Stimulated activated CD4-positive, alpha-beta T cell treated with anti-CD3 and anti-CD28 coated beads, Interleukin-12 subunit alpha, Interleukin-12 subunit beta, amount 100 ng/mL, for 24 hours (primary cell): ENCODE measurements at places on chromosomes 7 and 10.

DNA sequence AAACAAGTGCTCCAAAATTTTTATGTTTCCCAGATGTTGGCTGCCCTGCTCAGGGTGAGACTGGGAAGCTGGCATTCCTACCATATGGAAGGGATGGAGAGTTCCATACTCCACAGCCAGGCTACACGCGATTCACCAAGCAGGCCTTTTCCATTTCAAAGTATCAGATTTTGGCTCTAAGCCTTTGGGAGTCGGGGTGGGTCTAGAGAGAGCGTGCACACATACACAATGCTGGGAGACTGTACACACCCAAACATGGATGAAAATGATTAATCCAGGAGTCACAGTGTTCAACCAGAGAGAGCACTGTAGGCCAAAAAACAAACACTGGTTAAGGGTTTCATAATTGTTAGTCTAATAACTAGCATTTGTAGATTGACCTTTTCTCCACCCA is 295.0 kb downstream of the BICC1 start:
- no peak for DNase-seq

DNA sequence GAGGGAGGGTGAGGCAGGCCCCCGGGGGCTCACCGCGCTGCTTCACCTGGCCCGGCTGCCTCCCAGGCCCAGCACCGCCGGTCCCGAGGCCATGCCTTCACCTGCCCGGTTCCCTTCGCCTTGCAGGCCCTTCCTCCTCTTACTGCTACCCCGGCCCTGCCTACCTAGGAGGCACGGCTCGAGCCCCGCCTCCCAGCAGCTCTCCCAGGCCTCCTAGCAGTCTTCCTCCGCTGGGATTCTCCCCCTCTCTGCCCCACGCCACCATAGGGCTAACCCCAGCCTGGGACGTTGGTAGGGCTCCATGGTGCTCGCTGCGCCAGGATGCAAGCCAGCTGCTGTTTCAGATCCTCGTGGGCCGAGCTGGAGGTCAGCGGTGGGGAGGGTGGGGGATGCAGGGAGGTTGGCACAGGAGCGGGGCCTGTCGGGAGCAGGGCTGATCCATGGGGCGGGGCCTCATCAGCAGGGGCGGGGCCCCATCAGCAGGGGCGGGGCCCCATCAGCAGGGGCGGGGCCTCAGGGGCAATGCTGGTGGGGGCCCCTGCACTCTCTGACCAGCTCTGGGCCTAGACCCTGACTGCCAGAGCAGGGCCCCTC is 63.3 kb downstream of the RASGEF1A start:
- DNase-seq, result no peak

GRCh38 chr7:137454246-137454724 is 110.8 kb upstream of the PTN start:
- no peak for DNase-seq

- no peak for DNase-seq
Measured at GRCh38 chr10:4678023-4678950, 147.7 kb upstream of the AKR1E2 start.

DNA sequence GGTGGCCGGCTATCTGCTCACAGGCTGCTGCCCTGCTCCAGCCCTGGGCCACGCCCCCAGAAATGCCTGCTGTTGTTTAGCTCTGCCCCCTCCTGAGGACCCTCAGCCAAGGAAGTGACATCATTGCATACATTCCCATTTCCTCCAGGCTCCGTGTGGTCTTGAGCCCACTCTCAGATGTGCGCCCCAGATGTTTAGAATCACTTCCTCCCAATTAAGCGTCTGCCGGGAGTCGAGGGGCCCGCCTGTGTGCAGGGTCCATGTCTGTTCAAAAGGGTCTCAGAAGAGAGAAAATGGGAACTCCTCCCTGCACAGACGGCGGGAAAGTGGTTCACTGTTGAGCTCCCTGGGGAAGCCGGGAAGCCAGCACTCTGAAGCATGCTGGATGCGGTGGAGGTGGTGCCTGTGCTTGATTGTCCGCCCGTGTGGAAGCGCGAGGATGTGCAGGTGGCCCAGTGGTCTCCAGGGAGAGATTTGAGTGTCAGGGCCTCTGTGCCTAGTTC is 116.9 kb upstream of the PPIF start:
- no peak for DNase-seq

- no peak for DNase-seq
Measured at GRCh38 chr10:119672291-119672690, 21.1 kb downstream of the BAG3 start.
